ENCODE measurements at places on chromosomes 3 and 15. TPM values are rescaled to one million over a fixed set of nuclear protein-coding genes. Genes with fewer than 3 reads are reported as not detected.

Gene MKRN2
- total RNA-seq: 61.0 TPM

Gene SLC12A1
- total RNA-seq: not detected

Gene GBE1
- total RNA-seq: 242 TPM

Gene BNC1
- total RNA-seq: 20.3 TPM

Gene IL16
- 1.1 TPM for total RNA-seq

All from hair follicle dermal papilla cell (primary cell).